Psoas muscle (tissue), 8 donors: ENCODE measurements at places on chromosomes 12 and 14.

- DNase-seq: no peak
Measured at GRCh38 chr12:126419131-126419530, 1353.9 kb downstream of the AACS start.

GRCh38 chr14:99889268-99889667, 96.1 kb downstream of the EML1 start:
- DNase-seq: no peak

DNA sequence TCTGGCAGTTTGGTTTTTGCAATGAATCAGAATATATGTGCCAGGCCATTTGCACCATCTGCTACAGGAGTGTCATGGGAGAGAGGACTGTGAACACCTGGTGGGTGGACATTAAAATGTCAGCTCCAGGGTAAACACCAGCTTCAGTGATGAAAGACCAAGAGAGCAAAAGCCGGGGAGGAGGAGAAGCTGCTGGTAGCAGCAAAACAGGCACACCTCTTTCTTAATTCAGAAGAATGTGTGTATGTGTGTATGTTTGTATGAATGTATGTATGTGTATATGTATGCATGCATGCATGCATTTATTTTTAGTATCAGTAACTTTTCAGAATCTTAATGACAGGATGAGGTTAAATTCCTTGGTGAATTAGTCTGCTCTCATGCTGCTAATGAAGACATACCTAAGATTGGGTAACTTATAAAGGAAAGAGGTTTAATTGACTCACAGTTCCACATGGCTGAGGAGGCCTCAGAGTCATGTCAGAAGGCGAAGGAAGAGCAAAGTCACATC, 357.4 kb upstream of the PRICKLE1 start:
- no peak for DNase-seq

DNA sequence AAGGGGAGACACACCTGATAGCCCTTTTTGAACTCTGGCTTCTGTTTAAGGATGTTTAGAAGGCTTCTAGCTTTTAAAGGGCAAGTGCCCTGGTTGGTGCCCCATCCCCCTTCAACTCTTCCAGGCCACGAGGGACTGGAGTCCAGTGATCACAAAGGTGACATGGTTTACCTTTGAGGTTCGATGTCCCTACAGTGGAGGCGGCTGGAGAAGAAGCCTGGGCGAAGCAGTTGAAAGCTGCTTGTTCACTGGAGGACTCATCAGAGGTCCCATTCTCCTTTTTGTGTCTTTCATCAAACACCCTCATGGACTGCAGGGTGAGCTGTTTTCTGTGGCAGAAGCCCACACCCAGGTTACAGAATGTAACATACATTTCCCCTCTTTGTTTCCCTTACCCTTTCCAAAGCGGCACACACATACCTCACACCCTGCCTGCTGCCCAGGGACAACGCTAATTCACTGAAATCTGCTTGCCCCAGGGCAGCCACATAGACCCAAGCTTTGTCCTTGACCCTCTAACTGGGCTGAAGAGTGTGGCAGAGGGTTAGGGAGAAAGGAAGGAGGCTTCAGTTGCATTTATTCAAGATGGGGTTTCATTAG, 7.7 kb downstream of the TBX3 start:
- DNase-seq: no peak

DNA sequence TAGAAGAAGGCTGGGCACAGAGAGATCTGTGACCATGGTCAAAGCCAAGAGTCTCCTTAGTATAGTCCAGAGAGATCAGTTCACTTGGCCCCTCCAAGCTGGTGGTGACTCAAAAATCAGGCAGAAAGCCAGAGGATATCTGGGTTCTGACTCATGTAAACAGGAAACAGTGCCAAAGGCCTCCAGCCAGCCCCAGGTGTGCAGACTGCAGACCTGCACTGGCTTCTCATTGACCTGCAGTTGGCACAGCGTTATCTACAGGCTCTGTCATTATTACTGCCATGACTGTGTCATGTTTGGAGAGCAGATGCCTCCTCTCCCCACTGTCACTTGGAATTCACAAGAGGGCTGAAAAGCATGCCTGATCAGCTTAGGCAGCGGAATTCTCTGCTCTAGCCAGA, 295.7 kb upstream of the PRKD1 start:
- peak; percentile 64 for DNase-seq

GRCh38 chr14:54776361-54777001, 126.1 kb downstream of the GCH1 start:
- peak; percentile 81 for DNase-seq

DNA sequence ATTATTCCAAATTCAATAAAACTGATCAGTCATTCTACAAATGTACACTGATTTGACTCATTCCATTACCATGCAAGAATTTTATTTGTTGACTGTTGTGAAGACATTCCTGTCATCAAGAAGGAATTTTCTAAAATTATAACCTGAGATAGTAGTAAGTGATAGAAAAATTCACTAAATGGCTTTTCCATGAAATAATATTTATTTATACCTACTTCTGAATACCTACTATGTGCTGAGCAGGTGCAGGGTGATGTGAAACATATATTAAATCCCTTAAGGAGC, 841.7 kb downstream of the NRXN3 start:
- no peak for DNase-seq
